Liver (tissue), 10 donors: ENCODE measurements at places on chromosomes 6 and 20. TPM values are rescaled to one million over a fixed set of nuclear protein-coding genes. Genes with fewer than 3 reads are reported as not detected.
A peak's percentile ranks its signal among the peaks of the same experiment; 100 is the strongest.

Gene DNAH8
- 0.05 TPM for total RNA-seq

Gene EGFL8
- 8.2 TPM for total RNA-seq

Gene MAP1LC3A
- 4.9 TPM for total RNA-seq

Gene C20orf144
- total RNA-seq, result not detected

Gene ZC2HC1B
- not detected for total RNA-seq

Gene ECT2L
- total RNA-seq, result not detected

Gene SLA2
- 1.6 TPM for total RNA-seq

Gene BTN1A1
- total RNA-seq, result not detected

GRCh38 chr6:116278854-116279231 lies 887 bp downstream of the TSPYL1 start:
- H3K36me3 ChIP-seq, result no peaks in the 10 kb centered on the region
- peak overlapping the region; percentile 88 for H3K27ac ChIP-seq
- H3K27me3 ChIP-seq, result no peaks in the 10 kb centered on the region
- DNase-seq, result no peak
- H3K4me1 ChIP-seq, result peaks cover 40% of the 10 kb centered on the region
- H3K4me3 ChIP-seq, result peak overlapping the region; percentile 78

- no peak overlapping the region for H3K4me3 ChIP-seq
- H3K27me3 ChIP-seq, result no peaks in the 10 kb centered on the region
- no peaks in the 10 kb centered on the region for H3K36me3 ChIP-seq
- no peak overlapping the region for H3K27ac ChIP-seq
- no peak for DNase-seq
- H3K4me1 ChIP-seq, result no peaks in the 10 kb centered on the region
Measured at GRCh38 chr6:142617158-142617557, 315.4 kb downstream of the ADGRG6 start.

DNA sequence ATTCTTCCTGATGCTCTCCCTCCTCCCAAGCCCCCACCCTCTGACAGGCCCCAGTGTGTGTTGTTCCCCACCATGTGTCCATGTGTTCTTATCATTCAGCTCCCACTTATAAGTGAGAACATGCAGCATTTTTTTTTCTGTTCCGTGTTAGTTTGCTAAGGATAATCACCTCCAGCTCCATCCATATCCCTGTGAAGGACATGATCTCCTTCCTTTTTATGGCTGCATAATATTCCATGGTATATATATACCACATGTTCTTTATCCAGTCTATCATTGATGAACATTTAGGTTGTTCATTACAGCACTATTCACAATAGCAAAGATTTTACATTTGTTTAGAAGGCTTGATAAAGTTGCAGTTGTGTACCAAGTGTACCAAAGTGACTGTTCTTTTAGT lies 57.9 kb downstream of the KCNS1 start:
- H3K4me3 ChIP-seq, result no peak overlapping the region
- H3K36me3 ChIP-seq, result no peaks in the 10 kb centered on the region
- H3K27me3 ChIP-seq, result no peaks in the 10 kb centered on the region

DNA sequence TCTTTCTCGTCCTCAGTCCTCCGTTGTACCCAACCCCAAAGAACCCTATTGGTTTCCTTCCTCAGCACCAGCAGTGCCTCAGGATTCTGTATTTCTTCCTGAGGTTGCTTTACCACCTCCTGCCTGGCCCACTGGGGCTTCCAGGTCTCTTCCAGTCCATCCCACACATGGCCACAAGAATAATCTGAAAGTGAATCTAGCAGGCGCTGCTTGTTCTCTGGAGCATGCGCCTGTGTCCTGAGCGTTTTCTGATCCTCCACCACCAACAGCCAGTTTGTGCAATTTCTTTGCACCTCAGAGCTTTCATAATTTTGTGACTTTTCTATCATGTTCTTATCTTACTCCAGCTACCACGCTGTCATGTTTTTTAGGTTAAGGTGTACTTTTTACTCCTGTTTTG lies 11.6 kb upstream of the HSP90AB1 start:
- H3K4me3 ChIP-seq, result no peak overlapping the region
- no peaks in the 10 kb centered on the region for H3K27me3 ChIP-seq
- no peaks in the 10 kb centered on the region for H3K36me3 ChIP-seq
- H3K27ac ChIP-seq, result peak overlapping the region; percentile 97
- H3K4me1 ChIP-seq, result peaks cover 58% of the 10 kb centered on the region

GRCh38 chr6:25336996-25337395 lies 57.8 kb downstream of the CARMIL1 start:
- DNase-seq, result no peak
- H3K27ac ChIP-seq, result no peak overlapping the region
- H3K4me3 ChIP-seq, result no peak overlapping the region
- no peaks in the 10 kb centered on the region for H3K27me3 ChIP-seq

- no peaks in the 10 kb centered on the region for H3K36me3 ChIP-seq
- no peak overlapping the region for H3K27ac ChIP-seq
- DNase-seq, result no peak
- no peaks in the 10 kb centered on the region for H3K27me3 ChIP-seq
- H3K4me1 ChIP-seq, result no peaks in the 10 kb centered on the region
Measured at GRCh38 chr6:104606361-104606760, 253.4 kb downstream of the HACE1 start.

DNA sequence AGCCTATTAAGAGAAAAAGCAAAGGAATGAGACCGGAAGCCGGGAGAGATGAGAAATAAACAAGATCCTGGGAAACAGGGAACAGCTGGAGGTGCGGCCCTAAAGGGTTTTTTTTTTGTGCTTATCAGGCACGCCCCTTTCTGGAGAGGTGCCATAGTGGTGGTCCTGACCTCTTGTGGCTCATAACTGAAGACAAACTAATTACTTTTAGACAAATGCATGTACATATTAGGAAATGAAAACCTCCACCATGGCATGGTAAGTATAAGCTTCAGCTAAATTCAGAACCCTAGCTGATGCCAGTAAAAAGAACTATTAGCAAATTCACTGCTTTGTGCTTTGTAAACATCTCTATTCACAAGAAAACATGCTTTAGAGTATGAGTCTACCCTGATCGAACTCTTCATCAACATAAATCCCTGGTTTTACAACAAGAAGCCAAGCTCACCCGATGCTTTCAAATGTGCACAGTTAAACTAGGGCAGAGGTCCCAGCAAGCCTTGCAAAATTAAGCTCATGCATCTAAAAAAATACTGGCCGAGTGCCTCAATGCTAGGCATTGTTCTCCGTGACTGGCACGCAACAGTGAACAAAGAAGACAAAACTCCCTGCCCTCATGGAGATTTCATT lies 96.4 kb upstream of the MRPS10 start:
- H3K4me1 ChIP-seq, result no peaks in the 10 kb centered on the region
- H3K36me3 ChIP-seq, result no peaks in the 10 kb centered on the region
- no peak overlapping the region for H3K27ac ChIP-seq
- no peaks in the 10 kb centered on the region for H3K27me3 ChIP-seq
- no peak for DNase-seq

DNA sequence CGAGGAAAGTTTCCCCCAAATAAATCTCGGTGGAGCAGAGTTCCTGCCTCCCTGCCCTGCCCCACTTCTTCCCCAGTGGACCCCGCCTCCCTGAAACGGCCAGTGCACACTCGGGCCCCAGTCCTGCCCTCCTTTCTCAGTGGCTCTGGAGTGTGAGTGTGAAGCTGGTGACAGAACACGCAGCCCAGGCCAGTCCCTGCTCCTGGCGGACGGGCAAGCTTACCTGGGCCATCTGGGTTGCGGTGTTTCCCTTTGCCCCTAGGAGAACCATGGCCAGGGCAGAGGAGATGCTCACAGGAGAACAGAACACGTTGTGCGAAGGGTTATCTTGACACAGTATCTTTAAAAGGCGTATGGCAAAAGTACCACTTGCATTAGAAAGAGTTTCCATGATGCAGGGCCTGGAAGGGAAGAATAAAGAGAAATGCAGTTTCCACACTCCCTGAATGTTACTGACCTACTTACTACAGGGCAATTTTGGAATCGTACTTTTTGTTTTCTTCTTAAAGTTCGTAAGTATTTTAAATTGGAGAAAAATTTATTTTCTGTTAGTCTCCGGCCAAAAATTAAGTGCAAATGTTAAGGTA lies 2.8 kb downstream of the SERPINB9 start:
- no peaks in the 10 kb centered on the region for H3K27me3 ChIP-seq
- no peaks in the 10 kb centered on the region for H3K4me1 ChIP-seq
- H3K36me3 ChIP-seq, result peaks cover 12% of the 10 kb centered on the region
- no peak overlapping the region for H3K4me3 ChIP-seq
- no peak for DNase-seq
- no peak overlapping the region for H3K27ac ChIP-seq

GRCh38 chr6:130211691-130212090 lies 11.1 kb downstream of the SAMD3 start:
- H3K27ac ChIP-seq, result no peak overlapping the region
- H3K4me3 ChIP-seq, result no peak overlapping the region
- H3K36me3 ChIP-seq, result no peaks in the 10 kb centered on the region
- H3K27me3 ChIP-seq, result no peaks in the 10 kb centered on the region
- no peak for DNase-seq

DNA sequence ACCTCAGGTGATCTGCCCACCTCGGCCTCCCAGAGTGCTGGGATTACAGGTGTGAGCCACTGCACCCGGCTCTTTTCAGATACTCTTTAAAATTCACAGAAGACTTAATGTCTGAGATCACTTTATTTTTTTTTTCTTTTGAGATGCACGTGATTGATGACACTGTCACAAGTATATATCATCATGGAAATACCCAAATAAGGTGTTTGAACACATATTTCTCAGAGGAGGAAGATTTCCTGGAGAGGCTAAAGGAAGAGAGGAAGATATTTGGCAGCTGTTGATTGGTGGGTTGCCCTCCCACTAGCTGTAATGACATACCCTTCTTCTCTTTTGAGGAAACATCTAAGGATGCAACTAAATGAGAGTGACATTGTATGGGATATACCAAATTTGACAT lies 225.9 kb upstream of the CITED2 start:
- H3K4me1 ChIP-seq, result peaks cover 14% of the 10 kb centered on the region
- H3K4me3 ChIP-seq, result no peak overlapping the region
- no peaks in the 10 kb centered on the region for H3K27me3 ChIP-seq
- H3K27ac ChIP-seq, result no peak overlapping the region
- DNase-seq, result no peak

DNA sequence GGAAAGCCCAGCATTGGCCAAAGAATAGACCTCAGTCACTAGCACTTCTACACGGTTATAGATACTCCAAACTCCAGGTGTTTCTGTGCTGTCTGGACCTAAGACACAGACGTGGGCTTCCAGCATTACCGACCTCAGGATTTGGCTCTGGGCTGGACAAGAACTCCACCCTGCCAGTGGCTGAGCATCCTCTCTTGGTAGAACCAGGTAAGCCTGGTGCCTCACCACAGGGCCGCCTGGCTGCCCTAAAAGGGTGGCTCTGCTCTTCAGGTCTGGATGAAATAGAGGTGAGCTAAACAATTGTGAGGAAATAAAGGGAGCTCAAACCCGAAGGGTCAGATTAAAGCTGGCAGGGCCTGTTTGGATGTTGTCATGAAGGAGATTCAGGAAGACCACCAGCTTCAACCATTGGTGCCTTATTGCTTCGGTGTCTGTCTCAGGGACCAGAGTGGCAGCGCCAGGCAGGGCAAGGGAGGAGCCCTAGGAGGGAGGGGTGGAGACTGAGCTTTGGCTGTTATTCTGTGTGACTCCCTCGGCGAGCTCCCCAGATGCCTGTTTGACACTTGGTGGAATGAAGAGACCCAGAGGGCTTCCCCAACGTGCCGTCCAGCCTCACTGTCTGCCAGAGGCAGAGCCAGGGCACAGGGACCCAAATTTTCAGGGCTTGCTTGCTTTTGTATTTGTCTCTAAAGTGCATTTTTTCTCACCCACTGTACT lies 8.6 kb downstream of the SYNDIG1 start:
- H3K36me3 ChIP-seq, result no peaks in the 10 kb centered on the region
- no peak overlapping the region for H3K27ac ChIP-seq
- no peaks in the 10 kb centered on the region for H3K4me1 ChIP-seq
- H3K27me3 ChIP-seq, result no peaks in the 10 kb centered on the region
- DNase-seq, result no peak

DNA sequence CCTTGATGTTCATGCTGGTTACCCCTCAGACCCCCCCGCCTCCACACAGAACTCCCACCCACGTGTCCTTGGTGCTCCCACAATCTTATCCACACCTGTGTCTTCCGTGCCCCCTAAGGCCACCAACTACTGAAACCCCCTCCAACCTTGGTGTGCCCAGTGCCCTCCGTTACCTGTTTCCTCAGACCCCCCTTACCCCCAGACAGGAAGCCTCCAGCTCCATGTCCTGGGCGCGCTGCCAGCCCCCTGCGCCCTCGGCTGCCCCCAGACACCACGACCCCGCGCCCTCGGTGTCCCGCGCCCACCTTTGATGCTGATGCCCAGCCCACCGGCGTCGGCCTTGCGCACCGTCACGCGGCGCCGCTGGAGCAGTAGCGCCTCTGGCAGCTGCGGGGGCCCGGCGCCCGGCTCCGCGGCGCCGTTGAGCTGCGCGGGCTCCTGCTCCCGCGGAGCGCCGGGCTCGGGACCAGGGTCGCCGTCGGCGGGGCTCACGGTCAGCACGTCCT lies 504 bp downstream of the SNTA1 start:
- DNase-seq, result no peak
- peaks cover 5% of the 10 kb centered on the region for H3K4me1 ChIP-seq
- H3K36me3 ChIP-seq, result no peaks in the 10 kb centered on the region
- peak overlapping the region; percentile 81 for H3K4me3 ChIP-seq

DNA sequence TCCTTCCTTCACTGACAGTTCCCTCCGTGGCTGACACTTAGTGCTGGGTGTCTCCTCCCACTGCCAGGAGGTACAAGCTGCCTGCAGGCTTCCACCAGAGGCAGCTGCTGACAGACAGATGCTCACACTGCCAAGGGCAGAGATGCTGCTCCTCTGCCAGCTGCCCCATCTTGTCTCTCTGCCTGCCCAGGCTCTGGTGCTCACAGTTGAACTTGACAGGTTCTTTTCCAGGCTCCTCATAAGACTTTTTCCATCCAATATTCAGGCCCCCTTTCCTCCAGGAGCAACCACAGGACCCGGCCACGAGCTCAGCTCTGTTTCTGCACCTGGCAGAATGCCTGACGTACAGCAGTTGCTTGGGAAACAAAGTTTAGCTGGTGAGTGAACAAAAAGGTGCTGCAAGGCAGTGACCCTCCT lies 79.8 kb downstream of the PSMB1 start:
- H3K4me3 ChIP-seq, result no peak overlapping the region
- no peak for DNase-seq
- no peaks in the 10 kb centered on the region for H3K36me3 ChIP-seq
- H3K4me1 ChIP-seq, result no peaks in the 10 kb centered on the region

DNA sequence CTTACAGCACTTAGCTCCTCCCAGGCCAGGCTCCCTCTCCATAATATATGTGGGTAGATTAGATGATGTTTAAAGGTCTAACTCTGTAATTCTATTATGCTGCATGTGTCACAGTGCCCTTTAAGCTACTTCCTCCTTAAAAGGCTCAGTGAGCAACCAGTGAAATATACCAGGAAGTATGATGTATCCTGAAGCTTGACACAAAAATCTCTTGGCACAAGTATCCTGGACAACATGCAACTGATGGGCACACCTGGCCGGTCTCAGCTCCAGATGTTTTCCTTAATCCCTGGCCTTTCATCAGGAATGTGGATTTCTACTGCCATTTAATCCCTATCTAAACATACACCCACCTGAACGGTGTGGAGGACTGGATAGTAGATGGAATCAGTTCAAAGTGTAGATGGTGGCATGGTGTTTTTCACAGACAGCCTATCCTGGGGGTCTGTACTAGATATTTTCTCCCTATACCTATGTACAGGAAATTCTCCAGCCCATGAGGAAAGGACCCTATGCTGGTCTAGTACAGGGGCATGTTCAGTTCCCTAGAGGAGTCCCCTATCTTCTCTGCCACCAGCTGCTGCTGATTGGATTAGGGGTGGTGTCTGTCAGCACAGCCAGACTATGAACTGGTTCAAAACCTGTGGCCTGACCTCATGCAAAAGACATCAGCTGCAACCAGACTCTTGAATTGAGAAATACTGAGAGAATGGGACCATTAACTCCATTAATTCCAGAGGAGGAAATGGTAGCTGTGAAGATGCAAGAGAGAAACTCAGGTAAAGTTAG lies 59.4 kb upstream of the CITED2 start:
- H3K36me3 ChIP-seq, result no peaks in the 10 kb centered on the region
- no peaks in the 10 kb centered on the region for H3K4me1 ChIP-seq
- no peak overlapping the region for H3K4me3 ChIP-seq
- no peak for DNase-seq
- H3K27me3 ChIP-seq, result no peaks in the 10 kb centered on the region
- H3K27ac ChIP-seq, result no peak overlapping the region
